Activated CD4-positive, CD25-positive, alpha-beta regulatory T cell treated with anti-CD3 and anti-CD28 coated beads, Interleukin-2, amount 50 U/mL, for 72 hours (primary cell): ENCODE measurements at places on chromosomes 2 and 18.

DNA sequence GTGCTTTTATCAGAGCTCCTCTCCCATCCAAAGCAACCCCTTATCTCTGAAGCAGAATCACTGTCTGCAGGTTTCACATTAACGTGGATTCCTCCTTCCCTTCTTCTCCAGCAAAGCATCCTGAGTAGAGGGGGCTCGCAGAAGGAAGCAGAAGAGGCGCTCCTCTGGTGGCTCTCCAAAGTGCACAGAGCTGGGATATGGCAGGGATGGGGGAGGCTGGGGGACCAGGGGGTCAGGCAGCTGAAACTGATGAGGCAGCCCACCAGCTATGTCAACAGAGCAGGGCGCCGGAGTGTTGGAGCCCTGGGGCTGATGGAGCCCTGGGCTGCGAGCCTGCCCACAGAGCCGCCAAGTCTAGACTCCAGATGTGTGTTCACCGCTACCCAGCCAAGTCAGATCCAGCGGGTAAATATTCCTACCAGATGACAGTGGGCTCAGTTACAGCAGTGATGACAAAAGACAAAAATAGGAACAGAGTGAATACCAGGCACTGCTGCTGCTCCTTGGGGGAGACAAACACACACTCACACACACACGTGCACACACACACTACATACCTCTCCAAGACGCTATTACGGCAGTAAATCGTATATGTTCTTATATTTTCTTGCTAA is 678.3 kb upstream of the ID2 start:
- no peak for DNase-seq

DNA sequence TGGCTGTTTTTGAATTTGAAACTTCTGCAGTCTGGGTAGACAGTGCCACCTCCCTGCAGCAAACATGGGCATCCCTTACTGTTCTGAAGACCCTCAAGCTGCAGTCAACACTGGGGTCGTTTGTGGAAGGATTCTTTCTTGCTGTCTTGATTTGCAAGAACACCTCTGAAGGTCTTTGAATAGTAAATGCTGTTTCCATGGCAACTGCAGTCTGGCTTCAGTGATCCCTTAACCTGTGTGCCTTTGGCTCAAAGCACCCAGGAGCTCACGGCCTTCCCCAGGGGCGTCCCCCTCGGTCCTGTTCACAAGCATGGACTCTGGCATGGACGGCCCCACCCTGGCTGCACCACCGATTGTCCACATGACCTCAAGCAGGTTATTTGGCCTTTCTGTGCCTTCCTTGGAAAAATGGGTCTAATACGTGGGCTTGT is 38.3 kb downstream of the LRRFIP1 start:
- DNase-seq, result no peak

DNA sequence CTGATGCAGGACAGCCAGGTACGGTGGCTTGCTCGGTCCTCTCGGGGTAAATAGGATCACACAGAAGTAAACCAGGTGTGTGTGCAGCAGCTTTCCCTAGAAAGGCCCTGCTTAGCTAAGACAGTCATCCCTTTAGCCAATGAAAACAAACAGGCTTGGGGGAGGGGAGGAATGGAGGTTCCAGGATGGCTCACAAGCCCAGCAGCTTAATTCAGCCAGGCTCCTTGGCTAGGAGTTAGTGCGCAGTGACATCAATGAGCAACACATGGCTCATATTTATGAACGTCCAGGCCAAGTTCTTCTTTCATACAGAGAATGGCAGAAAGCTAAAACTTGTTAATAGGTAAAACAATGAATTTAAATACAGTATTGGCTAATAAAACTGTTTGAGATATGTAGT is 10.2 kb downstream of the IAH1 start:
- no peak for DNase-seq

DNA sequence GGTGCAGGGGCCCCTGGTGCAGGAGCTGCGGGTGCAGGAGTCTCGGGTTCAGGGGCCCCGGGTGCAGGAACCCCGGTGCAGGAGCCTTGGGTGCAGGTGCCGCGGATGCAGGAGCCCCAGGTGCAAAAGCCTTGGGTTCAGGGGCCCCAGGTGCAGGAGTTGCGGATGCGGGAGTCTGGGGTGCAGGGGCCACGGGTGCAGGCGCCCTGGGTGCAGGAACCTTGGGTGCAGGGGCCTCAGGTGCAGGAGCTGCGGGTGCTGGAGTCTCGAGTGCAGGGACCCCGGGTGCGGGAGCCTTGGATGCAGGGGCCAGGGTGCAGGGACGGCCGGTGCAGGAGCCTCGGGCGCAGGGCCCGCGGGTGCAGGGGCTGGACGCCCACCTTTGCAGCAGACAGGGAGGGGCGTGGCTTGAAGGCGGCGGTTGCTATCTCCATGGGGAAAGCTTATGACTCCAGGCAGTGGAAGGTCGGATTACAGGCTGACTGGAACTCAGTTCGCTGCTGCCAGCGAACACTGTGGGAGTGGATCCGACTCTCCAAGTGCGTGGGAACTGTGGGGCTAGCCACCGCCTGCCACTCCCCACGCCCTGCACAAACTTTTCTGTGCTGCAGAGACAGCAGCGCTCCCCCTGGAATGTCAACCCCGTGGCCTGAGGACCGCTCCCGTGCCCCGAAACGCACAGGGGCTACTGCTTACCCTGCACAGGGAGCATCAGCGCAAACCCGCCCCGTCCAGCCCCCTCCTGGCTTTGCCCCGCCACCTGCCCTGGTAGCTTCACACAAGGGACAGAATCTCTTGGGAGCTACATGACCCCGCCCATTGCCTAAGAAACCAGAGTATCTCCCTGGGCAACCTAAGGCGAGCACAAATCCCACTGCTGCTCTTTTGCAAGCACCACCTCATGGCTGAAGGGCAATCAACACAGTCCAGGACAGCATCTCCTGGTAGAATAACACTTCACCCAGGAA is 40.3 kb downstream of the COPS9 start:
- DNase-seq, result no peak

DNA sequence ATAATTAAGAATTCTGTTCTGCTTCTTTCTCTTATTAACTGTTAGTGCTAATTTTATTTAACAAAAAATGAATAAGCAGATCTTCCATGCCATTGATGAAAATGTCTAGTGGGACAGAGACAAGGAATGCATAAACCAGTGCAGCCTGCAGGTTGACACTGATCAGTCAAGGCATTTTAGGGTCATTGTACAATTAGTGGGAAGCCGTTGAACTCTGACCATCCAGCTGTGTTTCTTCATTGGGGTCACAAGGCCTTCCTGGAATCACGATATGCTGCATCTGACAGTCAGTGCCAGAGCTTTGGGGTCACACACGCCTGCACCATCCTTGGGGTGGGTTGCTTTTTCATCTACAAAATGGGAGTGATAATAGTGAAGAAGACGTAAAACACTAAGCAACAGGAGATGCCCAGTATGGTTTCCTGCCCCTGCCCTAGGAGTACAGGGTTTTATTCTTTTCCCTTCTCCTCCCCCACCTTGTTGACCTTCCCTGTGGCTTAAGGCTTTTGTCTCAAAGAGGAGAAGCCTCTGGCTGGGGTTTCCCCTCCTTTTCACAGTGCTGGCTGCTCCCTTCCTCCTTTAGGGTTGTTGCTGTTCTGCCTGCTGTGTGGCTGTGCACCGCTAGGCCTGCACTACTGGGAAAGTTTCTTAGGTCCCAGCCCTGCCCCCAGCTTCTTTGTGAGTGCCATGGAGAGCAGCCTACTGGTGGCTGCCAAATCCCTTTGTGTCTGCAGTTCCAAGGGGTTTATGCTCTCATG is 245.6 kb downstream of the TPGS2 start:
- DNase-seq, result no peak

DNA sequence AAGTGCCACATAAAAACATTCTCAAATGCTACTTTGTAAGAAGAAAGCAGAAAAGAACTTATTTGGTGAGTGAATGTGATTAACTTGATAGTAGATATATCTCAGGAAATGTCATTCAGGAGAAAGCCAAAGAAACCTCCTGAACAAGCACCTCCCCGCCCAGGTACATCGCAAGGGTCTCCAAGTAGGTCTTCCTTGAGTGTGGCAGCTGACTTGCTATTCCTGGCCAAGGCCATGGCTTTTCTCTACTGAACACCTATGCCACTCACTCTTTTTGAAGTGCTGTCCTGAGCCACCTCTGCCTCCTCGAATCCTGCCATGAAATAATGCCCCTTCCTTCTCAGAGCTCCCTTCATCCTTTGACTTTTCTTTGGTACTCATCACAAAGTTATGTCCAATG is 54.0 kb downstream of the NDUFA10 start:
- no peak for DNase-seq

DNA sequence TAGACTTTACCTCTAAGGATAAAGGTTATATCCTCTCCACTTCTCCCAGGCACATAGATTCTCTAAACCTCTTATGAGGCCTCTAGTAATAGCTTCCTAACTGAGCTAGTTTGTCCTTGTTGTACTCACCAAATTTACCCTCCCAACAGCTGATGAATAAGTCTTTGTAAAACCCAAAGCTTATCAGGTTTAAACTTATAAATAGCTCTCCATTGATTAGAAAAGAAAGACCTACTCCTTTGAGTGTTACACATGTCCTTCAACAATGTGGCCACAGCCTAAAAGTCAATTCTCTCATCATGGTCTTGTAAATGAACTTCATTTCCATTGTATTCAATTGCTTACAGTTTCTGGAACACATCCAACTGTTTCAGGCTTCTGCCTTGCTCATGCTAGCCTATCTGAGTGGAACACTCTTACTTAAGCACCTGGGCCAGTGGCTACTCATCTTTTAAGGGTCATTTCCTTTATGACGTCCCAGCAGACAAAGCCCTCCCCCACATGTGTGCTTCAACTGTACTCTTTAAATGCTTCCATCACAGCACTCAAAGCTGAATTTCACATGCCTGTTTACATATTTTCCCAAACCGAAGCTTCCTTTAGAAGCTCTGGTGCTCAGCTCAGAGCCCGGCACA is 131.6 kb downstream of the CDH2 start:
- DNase-seq, result no peak

DNA sequence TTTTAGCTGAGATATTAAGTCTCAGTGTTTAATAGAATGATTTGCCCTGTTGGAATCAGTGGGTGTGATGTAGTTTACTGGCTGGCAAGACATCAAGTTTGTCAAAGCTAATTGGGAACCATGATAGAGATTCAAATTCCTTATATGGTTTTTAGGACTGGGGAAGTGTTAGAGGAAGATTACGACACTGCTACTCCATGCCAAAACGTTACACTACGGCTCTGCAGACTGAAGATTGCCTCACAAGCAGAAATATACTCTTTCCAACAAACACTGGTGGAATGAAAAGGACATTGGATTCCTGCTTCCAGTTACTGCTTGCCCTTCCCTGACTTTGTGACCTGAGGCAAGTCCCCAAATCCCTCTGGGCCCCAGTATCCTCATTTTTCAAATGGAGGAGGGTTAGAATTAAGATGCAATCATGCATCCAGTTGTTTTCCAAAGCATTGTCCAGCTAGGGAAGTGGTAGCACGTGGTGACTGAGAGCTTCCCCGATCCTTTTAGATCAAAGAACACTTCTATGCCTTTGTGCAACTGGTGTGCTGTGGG is 147.6 kb downstream of the CDC42EP3 start:
- DNase-seq, result no peak

DNA sequence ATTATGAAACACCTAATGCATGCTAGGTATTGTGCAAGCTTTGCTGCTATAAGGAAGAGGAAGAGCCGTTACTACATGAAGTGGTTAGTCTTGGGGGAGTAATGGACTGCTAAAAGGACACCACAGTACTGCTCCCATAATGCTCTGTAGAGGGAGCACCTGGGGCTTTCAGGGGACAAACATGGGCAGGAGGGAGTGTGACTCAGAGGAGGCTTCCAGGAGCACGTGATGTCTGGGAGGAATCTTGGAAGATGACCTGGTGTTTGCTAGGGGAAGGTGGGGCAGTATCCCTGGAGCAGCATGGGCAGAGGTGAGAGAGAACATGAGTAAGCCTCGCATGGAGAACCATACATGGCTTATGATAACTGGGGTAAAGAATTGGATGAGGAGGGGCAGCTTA is 18.8 kb downstream of the MAPK4 start:
- DNase-seq, result no peak
